ENCODE measurements at places on chromosomes 5 and 9.

- peak; percentile 77 for DNase-seq
Observed at GRCh38 chr5:139565411-139566305, 4.5 kb downstream of the UBE2D2 start.

- DNase-seq: no peak
Observed at GRCh38 chr5:140011297-140011802, 31.7 kb downstream of the NRG2 start.

- no peak for DNase-seq
Observed at GRCh38 chr9:113772121-113772810, 103.8 kb upstream of the ZNF618 start.

GRCh38 chr9:115098226-115098965 lies 19.6 kb downstream of the TNC start:
- DNase-seq: no peak

DNA sequence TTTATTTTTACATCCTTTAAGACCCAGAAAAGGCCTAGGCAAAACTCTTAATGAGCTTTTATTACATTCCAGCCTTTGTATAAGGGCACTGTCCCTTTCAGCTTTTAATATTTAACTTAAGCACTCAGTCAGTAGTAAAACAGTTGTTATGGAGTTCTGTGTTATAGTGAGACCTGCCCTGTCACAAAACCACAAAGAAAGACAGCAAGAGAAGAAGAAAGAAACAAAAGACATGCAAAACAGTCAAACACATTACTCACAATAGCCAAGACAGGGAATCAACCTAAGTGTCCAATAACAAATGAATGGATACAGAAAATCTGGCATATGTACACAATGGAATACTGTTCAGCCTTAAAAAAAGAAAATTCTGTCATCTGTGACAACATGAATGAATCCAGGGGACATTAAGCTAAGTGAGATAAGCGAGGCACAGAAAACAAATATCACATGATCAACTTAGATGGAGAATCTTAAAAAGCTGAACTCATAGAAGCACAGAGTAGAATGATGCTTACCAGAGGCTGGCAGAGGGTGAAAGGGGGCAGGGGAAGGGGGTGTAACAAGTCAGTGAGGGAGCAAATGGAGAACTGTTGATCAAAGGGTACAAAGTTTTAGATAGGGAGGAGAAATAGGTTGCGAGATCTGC lies 63.8 kb upstream of the CCNG1 start:
- no peak for DNase-seq

All from CD4-positive, alpha-beta memory T cell (primary cell).